ENCODE measurements at places on chromosomes 5 and 9.
A peak's percentile ranks its signal among the peaks of the same experiment; 100 is the strongest.

DNA sequence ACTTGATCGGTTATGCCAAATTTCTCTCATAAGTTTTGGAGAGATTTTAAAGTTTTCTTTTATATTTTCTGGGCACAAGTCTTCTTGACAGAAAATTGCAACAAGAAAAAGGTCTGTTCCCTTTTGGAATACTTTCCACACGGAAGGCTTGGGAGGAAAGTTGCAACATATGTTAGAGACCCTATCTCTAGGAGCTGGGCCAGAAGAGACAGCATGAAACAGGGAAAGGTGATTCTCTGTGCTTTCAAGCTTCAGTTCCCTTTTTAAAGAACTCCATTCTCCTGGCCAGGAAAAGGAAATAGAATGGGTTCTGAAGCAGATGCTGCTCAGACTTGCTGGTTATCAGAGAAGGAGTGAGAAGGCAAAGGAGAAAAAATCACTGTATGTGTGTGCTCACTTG, 368.3 kb downstream of the SPATA31D1 start:
- no peak for DNase-seq

DNA sequence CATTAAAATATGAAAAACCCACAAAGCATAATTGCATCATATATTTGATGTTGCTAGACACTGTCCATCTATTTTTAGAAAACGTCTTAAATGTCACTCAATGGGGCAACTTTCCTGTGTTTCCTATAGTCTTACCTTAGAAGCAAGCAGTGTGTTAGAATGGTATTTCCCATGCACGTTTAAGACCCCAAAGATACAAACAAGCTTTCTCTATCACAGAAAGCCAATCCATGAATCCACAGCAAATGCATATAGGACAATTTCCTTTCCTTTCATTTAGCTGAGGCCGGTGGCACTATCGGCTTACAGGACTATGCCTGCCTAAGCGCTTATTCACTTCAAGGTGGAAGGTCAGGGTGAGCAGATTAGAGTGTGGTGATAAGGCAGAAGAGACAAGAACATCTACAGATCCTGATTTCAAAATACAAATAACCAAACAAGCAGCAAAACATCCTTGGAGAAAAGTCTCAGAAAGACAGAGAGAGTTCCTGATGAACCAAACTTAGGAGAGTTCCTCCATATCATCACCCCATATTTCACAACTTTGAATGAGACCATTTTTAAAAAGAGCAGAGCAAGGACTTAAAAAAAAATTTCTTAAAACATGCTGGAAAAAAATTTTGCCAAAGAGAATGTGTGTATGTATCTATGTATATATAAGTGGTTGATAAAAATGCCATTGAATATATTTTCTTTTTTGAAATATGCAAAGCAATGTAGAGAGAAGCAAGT, 57.2 kb downstream of the MEF2C start:
- DNase-seq = no peak

DNA sequence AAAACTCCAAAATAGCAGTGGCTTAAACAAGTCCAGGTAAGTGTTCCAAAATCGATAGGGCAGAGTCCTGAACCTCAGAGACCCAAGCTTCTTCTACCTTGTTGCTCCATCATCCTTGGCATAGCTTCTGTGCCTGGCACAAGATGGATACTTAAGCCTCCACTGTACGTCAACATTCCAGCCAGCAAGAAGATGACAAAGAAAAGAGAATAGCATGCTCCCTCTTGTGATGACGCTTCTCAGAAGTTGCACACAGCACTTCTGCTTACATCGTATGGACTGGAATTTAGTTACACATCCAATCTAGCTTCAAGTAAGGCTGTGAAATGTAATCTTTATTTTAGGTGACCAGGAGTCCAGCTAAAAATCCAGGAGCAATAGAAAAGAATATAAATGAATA, 227.4 kb downstream of the ESM1 start:
- DNase-seq = no peak

GRCh38 chr9:77996696-77997095, 34.9 kb downstream of the GNAQ start:
- DNase-seq = no peak

GRCh38 chr5:73304381-73304780, 131.4 kb downstream of the TMEM174 start:
- DNase-seq = no peak

DNA sequence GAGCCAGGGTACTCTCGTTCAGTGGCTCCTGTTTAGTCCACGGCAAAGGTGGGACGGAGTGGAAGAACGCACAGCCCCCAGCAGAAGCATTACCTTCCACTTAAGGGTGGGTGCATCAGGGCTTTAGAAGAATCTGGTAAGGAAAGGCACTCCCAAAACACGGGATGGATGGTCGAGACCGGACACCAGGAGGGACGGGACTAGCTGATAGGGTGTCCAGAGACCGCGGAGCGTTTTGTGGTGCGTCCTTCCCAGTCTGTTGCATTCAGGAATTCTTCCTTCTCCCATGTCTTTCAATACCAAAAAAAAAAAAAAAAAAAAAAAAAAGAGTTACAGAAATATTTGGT, 545 bp upstream of the CTSV start:
- DNase-seq = no peak

DNA sequence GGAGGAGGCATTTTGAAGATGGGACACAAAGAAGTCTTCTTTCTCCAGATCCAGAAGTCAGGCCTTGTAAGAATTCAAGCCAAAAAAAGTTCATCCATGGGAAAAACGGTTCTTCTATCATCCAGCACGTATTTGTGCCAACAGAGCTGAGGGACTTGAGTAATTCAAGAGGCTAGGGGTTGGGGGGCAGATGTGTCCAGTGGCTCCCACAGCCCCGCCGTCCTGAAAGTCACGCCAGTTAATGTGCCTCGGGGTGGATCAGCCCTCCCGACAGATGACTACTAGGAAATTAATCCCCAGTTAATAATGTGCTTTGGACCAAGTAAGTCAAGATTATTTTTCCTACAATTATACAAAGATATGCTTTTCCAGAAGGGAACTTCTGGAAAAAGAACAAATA, 23.4 kb downstream of the NREP start:
- no peak for DNase-seq

GRCh38 chr9:94084314-94084713, at the start of gene PTPDC1:
Gene PTPDC1 (plus strand): TSS chr9:94084464. CDS start chr9:94084531, 67 bp downstream.
- DNase-seq = no peak

- no peak for DNase-seq
These were observed 86.5 kb downstream of the SREK1 start for GRCh38 chr5:66230551-66230950.

DNA sequence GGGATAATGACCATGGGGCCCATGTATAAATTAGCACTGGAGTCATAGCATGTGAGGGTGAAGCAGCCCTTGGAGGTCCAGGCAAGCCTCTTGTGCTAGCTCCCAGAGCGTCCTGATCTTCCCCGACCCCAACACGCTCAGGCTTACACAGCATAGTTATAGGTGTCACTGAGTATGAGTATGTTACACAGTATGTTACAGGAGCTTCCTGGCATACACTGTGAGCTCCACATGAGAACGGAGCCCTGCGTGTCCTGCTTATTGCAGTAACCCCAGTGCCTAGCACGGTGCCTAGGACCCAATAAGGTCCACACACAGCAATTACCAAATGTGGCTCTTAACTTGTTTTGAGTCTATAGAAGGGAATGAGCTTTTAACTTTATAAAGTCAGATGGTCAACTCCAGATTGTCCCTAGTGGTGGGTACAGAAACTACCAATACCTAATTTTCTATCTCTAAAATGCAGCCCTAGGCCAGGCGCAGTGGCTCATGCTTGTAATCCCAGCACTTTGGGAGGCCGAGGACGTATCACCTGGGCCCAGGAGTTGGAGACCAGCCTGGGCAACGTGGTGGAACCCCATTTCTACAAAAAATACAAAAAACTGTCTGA, 64.1 kb downstream of the PLAC8L1 start:
- DNase-seq = no peak

GRCh38 chr9:95785209-95785608, 90.3 kb upstream of the ERCC6L2 start:
- no peak for DNase-seq

DNA sequence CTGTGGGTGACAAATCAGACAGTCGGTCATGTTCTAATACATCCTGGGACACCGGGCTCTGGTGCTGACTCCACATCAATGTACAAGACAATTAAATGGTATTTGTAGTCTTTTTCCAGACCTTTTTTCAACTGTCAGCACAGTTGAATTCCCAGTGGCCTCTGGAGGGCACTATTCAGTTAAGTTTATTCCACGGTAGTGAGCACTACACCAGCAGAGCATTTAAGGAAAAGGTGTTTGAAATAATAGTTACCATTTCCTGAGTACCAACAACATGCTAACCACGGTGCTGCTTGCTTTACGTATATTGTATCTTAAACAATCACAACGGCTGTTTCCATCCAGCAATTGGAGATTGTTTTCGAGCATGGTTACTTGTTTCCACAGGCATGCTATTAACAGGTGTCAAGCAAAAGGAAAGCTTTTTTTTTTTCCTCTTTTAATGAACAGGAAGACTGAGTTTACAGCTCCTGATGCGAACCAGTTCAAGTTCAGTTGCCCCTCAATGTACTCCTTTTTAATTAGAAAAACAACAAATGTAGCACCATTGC, 186.7 kb downstream of the PDZD2 start:
- DNase-seq = peak; percentile 70

DNA sequence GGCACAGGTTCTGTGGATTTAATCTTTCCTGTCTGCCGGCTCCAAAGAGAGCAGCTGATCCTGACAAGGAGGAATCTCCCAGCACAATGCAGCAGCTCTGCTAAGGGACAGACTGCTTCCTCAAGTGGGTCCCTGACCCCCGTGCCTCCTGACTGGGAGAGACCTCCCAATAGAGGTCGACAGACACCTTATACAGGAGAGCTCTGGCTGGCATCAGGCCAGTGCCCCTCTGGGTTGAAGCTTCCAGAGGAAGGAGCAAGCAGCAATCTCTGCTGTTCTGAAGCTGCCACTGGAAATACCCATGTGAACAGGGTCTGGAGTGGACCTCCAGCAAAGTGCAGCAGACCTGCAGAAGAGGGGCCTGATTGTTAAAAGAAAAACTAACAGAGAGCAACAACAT, 630.2 kb upstream of the FTMT start:
- no peak for DNase-seq

GRCh38 chr5:74017786-74018211, 391.8 kb downstream of the ARHGEF28 start:
- no peak for DNase-seq

GRCh38 chr9:114169952-114170770, 14.8 kb downstream of the COL27A1 start:
- no peak for DNase-seq

- no peak for DNase-seq
These were observed 89.7 kb upstream of the SLC30A5 start for GRCh38 chr5:69004127-69004526.

- DNase-seq = no peak
These were observed 32.5 kb downstream of the TSTD2 start for GRCh38 chr9:97600531-97601227.

DNA sequence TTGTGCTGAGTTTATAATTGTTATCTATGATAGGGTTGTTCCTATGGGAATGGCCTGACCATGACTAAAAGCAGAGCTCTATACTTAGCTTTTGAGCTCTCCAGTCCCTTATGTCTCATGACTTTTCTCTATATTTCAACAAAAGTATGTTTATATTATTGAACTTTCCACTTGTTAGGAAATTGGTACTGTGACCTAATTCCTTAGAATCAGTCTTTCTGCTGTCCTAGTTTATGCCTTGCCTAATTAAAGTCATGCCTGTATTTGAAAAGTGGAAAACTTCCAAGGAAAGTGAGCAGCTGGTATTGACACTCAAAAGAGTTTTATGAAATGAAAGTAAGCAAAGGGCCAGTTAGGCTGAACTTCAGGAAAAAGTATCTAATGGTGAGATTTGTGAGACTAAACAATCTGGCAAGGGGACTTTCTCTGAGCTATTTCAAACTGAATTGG, 68.6 kb downstream of the XRCC4 start:
- no peak for DNase-seq

DNA sequence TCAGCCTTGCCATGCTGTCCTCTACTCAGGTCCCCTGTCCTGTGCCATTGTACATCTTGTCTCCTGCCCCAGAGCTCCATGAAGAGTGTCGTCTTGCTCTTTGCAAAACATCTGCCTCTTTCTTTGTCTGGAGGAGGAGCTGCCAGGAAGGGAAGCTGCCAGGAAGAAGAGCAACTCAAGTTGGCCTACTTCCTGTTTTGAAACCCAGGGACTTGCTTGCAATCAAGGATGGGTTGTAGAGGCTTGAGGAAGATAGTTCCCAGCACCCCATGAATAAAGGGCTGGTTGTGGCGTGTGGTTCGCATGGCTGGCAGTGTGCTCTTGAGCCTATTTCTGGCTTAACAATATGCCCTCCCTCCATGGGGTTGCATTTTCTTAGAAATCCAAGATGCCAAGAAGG, 53.0 kb upstream of the CPEB4 start:
- no peak for DNase-seq

DNA sequence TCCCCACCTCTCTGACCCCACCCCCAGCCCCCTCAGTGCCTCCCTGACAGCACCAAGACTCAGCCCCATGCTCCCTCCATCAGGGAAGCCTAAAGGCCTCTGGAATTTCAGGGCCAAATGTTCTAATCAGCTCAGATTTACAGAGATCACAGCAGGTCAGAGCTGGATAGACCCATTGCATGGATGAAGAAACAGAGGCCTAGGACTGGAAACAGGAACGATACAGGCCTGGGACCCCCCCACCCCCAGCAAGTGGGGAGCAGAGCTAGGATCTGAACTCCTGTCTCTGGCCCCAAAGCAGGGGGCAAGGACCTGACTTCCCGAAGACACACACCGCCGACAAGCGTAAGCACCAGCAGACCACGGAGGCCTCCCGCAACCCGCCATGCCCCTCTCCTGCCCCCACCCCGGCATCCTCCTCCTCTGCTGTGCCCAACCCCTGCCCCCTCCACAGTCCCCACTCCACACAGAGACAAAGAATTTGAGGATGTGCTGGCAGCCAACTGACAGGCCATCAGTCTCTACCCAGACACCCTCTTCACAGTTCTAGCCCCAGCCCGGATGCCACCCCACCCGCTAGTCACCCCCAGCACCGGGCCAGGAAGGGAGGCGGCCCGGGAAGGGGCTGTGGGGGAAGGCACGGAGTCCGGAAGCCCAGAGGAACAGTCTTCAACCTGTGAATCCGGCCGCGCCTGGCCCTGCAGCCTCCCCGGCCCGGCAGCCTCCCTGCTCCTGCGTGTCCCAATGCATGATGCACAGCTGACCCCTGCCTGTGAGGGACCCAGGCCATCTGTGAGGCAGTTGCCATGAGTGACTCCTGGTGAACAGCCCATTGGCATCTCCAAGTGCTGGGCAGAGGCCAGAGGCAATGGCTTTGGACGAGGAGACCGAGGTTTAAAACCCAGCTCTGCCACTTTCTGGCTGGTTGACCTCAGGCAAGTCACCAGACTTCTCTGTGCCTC, 31.3 kb downstream of the NDUFA8 start:
- DNase-seq = no peak

GRCh38 chr9:6702707-6703106, 55.1 kb upstream of the KDM4C start:
- no peak for DNase-seq

- DNase-seq = no peak
These were observed 642.3 kb downstream of the DMRTA1 start for GRCh38 chr9:23088932-23089364.

- DNase-seq = no peak
These were observed 140.1 kb downstream of the CEMIP2 start for GRCh38 chr9:71628247-71628646.

- DNase-seq = peak; percentile 88
These were observed at the start of gene WDR38 for GRCh38 chr9:124852829-124853531. Gene WDR38 (plus strand): TSS chr9:124853460. CDS start chr9:124853532, 72 bp downstream.

Measured in right forelimb (tissue), 1 donor.